Central memory CD4-positive, alpha-beta T cell (primary cell): ENCODE measurements at places on chromosomes 2 and 18.

GRCh38 chr2:124024561-124025170 is 421 bp upstream of the CNTNAP5 start:
- no peak for DNase-seq

DNA sequence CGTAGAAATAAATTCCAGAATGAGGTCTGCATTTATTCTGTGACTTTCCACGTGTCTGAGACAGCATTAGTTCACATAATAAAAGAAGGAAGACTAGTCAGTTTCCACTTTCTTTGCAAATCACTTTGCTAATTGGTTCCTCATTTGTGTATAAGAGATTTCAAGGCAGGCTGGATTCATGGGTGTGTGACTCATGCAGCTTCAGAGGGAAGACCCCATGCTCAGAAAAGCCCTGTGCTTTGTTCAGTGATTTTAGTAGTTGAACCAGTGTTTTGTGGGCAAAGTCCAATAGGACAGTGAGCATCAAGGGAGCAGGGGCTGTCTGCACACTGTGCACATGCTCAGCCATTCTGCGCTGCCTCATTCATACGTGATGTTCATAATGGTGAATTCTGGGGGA is 297.8 kb downstream of the DLGAP1 start:
- DNase-seq = no peak

DNA sequence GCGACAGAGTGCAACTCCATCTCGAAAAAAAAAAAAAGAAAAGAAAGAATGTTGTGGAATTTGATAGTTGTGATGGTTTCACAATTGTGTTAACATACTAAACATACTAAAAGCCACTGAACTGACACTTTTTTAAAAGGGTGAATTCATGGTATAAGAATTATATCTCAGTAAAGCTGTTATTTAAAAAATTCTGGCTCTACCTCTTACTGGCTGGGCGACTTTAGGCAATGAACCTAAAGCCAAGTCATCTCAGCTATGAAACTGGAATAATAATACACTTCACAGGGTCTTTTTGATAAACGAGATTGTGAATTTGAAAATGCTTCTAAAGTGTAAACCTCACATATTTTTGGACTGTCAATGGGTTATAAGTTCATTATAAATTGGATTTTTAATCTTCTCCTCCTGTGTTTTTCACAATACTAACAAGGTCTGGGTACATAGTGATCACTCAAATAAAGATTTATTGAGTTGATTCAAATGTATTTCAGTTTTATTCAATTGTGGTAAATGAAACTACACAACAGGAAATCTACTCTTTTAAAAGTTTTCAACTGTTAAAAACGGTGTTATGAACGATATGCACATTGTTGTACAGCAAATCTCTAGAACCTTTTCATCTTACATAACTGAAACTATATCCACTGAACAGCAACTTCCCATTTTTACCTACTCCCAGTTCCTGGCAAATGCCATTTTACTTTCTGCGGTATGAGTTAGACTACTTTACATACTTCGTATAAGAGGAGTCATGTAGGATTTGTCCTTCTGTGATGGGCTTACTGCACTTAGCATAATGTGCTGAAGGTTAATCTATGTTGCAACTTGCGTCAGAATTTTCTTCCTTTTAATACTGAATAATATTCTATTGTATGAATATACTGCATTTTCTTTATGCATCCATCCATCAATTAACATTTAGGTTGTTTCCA is 43.0 kb upstream of the GTF2A1L start:
- no peak for DNase-seq

DNA sequence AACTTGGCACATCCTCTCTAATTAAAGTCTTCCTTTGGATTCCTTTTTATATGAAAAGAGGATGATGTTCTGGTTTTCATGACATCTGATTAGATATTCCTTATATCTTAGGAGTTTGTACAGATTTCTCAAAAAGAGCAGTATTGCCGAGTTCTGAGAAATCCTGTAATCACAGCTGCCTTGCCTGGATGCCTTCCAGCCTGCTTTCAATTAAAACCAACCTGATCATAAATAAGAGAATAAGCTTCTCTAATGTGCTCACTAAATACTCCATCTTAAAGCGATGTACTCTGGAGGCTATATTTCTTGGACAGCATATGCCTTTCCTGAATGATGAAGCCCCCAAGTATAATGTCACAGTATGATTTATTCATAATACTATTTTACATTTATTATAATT is 1203.8 kb upstream of the PIK3C3 start:
- DNase-seq = no peak

- peak; percentile 74 for DNase-seq
Measured at GRCh38 chr2:8303322-8303832, 378.5 kb upstream of the ID2 start.

DNA sequence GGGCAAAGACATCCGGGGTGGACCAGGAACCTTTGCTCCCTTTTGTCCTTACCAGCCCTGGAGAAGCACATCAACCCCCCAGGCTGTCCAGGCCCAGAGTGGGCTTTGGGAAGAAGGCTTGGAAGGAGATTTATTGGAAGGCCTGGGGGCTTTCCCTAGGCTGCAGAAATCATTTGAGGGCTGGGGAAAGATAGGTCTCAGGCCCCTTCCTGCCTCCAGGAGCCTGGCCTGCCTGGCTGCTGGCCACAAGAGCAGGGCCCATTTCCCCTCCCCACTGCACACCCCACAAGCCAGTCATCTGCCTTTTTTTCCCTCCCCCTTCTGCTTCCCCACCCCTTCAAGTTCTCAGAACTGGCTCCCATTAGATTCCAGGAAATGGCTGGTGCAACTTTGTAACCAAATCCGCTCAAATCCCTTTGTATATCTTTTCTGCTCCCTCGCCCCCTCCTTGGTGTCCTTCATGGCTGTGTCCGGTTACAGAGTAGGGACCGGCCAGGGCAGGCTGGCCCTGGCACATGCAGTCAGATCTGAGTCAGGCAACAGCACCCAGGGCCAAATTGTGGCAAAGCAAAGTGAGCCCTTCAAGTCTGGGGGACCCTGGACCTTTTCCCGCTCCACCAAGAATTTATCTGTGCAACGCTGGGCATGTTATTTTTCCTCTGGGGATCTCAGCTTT is 20.8 kb upstream of the TNP1 start:
- no peak for DNase-seq

- DNase-seq = no peak
Measured at GRCh38 chr2:238488347-238488826, 61.7 kb downstream of the ASB1 start.

DNA sequence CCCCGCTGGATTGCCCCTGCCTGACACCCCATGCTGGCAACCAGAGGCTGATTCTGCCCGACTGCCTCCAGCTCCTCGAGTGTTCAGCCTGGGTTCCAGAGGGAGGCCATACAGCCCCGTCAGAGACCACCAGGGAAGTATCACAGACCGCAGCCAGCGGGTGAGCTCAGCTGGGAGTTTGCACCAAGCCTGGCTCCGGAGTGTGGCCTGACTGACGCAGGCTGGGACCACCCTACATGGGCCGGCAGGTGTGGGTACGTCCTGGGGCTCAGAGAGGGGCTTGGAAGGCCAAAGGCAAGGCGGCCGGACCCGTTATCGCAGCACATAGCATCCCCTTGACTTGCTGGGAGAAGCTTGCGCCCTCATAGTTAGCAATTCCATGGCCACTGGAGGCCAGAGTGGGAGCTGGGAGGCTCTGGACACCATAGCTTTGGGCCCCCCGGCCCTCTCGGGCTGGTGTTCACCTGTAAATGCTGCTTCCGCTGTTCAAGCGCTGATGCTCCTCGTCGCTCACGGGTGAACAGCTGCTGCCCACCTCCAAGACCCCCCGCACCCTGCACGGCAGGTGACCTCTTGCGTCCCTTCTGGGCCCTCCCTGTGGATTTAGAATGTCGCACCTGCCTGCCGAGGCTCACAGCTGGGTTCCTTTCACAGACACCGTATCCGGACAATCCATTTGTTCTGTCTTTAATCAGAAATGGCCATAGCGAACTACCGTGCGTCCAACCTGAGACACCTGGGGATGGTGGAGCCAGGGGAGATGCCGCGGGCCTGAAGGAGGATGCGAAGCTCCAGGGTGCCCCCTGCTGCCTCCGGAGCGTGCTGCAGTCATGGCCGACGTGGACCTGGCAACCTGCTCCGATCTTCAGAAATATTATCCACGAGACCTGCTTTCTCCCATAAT is 31.2 kb upstream of the SLC66A3 start:
- peak; percentile 60 for DNase-seq

GRCh38 chr2:203340791-203341487 is 12.7 kb downstream of the ABI2 start:
- no peak for DNase-seq

- DNase-seq = no peak
Measured at GRCh38 chr18:79784965-79785770, 12.6 kb upstream of the KCNG2 start.

GRCh38 chr2:217932803-217933616 is 69.8 kb downstream of the TNS1 start:
- DNase-seq = no peak

- no peak for DNase-seq
Measured at GRCh38 chr2:29644949-29645348, 276.4 kb downstream of the ALK start.

GRCh38 chr18:8724452-8724851 is 19.1 kb downstream of the MTCL1 start:
- DNase-seq = no peak

GRCh38 chr2:159960414-159960813 is 102.0 kb downstream of the PLA2R1 start:
- DNase-seq = no peak

DNA sequence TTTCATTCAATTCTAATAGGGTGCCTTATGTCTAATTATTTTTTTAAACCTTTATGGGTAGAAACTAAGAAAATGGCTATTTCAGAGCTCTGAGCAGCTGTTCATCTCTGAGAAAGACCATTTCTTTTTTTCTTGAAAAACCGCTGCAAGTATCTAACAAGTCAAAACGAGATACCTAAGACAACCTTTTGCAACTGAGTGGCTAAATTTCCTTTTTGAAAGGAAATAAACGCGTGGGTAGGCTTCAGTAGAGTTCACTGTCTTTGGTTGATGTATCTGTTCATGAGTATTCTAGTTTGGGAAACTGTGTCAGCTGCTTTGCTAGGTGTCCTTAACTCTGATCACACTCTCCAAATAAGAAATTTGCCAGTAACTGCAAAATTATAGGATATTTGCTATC is 104.3 kb upstream of the LINC00305 start:
- DNase-seq = no peak

GRCh38 chr2:178200331-178200730 is 6.0 kb downstream of the OSBPL6 start:
- no peak for DNase-seq

GRCh38 chr2:10362096-10362897 is 59.6 kb downstream of the HPCAL1 start:
- no peak for DNase-seq

DNA sequence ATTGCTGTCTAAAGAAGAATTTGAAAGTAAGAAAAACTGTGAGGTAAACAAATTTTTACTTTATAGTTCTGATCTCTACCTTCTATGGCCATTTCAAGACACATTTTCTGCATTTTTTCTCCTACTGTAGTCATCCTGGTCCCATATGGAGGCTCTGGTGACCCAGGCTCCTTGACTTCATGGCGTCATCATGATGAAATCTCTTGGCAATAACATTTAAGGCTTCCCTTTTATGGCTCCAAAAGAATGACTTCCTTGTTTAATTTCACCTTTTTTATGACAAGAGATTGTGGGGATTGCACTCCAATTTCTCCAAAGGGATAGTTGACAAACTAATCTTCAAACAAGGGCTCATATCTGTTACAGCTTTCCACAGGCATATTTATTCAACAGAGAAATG is 143.0 kb upstream of the SCN7A start:
- DNase-seq = no peak

GRCh38 chr18:21391074-21391673 is 149.1 kb downstream of the GREB1L start:
- DNase-seq = no peak

GRCh38 chr18:67483952-67484351 is 32.6 kb downstream of the DSEL start:
- DNase-seq = no peak

DNA sequence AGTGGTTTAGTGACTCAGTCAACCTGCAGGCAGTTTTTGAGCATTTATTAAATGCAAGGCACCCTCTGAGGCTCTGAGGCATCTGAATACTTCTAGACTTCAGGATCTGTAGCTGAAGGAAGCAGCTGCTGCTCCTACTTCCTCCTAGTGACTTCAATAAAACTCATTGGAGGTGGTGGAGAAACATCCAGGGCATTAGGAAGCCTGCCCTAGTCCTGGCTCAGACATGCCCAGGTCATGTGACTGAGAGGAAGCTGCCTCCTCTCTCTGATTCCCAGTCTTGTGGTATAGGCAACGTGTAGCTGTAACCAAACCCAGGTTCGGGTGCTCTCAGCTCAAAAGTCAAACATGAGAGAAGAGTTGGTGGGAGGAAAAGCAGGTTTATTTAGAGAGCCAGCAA is 287.2 kb upstream of the GYPC start:
- no peak for DNase-seq

DNA sequence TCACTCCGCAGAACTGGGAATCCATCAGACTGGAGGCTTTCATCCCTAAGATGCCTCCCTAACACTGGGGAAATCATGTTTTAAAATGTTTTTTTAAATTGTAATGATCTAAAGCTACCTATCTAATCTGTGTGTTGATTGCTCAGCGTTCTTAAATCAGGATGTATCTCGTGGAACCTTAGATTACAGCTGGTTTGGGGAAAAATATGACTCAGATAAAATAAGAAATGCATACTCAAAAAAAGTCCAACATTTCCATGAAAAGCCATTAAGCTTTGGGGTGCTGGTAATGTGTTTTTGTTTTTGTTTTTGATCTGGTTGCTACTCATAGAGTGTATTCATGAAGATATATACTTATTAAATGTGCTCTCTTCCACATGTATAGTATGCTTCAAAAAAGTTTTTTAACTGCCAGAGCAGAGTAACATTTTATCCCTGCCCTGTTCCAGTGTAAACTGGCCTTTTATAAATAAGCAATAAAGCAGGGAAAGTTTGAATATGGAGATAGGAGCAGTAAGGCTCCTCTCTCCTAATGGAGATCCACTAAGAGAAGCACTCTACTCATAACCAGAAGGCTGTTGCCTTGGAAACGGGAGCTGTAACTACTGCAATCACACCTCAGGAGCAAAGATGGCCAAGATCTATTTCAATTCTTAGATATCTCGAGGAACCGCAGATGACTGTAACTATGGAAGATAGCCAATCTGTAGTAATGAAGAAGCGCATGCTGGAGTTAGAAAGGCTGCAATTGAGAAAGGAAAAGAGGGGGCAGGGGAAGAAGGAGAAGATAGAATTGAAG is 41.6 kb downstream of the ANKRD44 start:
- DNase-seq = peak; percentile 51

GRCh38 chr2:23487735-23488492 is 102.9 kb downstream of the KLHL29 start:
- DNase-seq = no peak
